AG04450 (cell line): ENCODE measurements at places on chromosomes 4 and X. TPM values are rescaled to one million over a fixed set of nuclear protein-coding genes. Genes with fewer than 3 reads are reported as not detected.

The TRIML2 gene
- 0.06 and 0.07 TPM in 2 replicates for polyA plus RNA-seq

The HAND2 gene
- 2.2 and 2.4 TPM in 2 replicates for polyA plus RNA-seq

The RHOXF1 gene
- polyA plus RNA-seq: not detected in 2 replicates

The MGAT4D gene
- not detected in 2 replicates for polyA plus RNA-seq

The CPZ gene
- polyA plus RNA-seq: 6.4 and 8.3 TPM in 2 replicates

The HGFAC gene
- 0.05 TPM in 1 of 2 replicates, not detected in the other for polyA plus RNA-seq

The MMAA gene
- polyA plus RNA-seq: 7.2 and 8.8 TPM in 2 replicates

The FAAH2 gene
- 0.53 TPM in 1 of 2 replicates, not detected in the other for polyA plus RNA-seq

The UGT2B17 gene
- not detected in 2 replicates for polyA plus RNA-seq

The PRRG1 gene
- polyA plus RNA-seq: 28.6 and 39.3 TPM in 2 replicates

The SHROOM3 gene
- polyA plus RNA-seq: 9.5 and 13.1 TPM in 2 replicates

The CXCL11 gene
- polyA plus RNA-seq: 0.05 and 0.09 TPM in 2 replicates

The SOWAHB gene
- polyA plus RNA-seq: not detected in 2 replicates

The MAEA gene
- polyA plus RNA-seq: 73.3 and 77.6 TPM in 2 replicates

The TKTL2 gene
- polyA plus RNA-seq: not detected in 2 replicates

The GLUD2 gene
- 1.3 and 1.4 TPM in 2 replicates for polyA plus RNA-seq

The SLC9A7 gene
- 15.3 and 16.3 TPM in 2 replicates for polyA plus RNA-seq
